ENCODE measurements at places on chromosomes 2 and 18. TPM values are rescaled to one million over a fixed set of nuclear protein-coding genes. Genes with fewer than 3 reads are reported as not detected.

DNA sequence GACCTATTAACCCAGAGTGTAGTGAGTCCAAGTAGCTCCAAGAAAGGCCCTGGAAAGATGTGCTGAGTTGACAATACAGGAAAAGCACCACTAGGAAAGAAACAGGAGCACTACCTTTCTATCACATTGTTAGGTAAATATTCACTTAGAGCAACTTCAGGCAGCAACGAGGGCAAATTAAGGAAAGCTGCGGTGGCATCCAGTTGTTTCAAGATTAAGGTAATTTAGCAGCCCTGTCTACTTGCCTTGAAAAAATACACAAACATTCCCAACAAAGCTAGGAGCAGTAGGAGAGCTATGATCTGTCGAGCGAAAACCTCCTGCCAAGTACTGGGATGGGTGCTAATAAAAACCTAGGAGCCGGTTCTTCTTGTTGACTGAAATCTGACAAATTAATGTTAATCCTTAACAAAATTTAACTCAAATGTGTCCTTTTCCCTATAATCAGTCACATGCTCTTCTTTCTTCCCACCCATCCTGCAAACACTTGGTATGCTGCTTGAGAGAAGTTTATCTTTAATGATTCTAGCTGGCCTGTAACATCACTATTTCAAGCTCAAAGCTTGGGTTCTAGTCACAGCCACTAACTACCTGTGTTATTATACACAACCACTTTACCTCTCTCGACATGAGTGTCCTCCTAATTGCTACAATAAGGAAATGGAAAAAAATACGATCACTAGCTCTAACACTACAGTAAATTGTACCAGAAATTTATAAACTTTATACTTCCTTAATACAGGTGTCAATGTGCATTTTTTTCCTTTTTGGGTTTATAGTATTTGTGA, 2.0 kb downstream of the ACAA2 start:
- peaks cover 14% of the 10 kb centered on the region for H3K4me1 ChIP-seq
- DNase-seq = no peak
- no peak overlapping the region for H3K27ac ChIP-seq
- H3K4me3 ChIP-seq = no peak overlapping the region
- no peaks in the 10 kb centered on the region for H3K27me3 ChIP-seq

DNA sequence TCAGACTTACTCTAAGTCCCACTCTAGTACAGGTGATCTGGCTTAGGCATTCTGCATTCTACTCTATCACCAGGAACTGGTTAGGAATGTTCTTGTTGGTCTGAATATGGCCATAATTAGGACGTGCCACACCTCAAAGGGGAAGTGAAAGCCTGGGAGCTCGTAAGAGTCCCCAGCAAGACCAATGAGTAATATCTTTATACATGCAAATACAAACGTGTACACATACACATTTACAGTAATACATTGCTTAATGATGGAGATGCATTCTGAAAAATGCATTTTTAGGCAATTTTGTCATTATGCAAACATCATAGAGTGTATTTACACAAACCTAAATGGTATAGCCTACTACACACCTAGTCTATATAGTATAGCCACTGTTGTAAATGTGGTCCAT, 19.5 kb upstream of the ERCC3 start:
- H3K36me3 ChIP-seq = peaks cover 63% of the 10 kb centered on the region
- H3K4me1 ChIP-seq = no peaks in the 10 kb centered on the region
- no peak overlapping the region for H3K27ac ChIP-seq
- no peaks in the 10 kb centered on the region for H3K27me3 ChIP-seq
- DNase-seq = no peak

- peaks cover 17% of the 10 kb centered on the region for H3K4me1 ChIP-seq
- DNase-seq = no peak
- no peak overlapping the region for H3K27ac ChIP-seq
- H3K4me3 ChIP-seq = no peak overlapping the region
- H3K36me3 ChIP-seq = no peaks in the 10 kb centered on the region
Measured at GRCh38 chr18:22221350-22221749, 52.0 kb downstream of the GATA6 start.

DNA sequence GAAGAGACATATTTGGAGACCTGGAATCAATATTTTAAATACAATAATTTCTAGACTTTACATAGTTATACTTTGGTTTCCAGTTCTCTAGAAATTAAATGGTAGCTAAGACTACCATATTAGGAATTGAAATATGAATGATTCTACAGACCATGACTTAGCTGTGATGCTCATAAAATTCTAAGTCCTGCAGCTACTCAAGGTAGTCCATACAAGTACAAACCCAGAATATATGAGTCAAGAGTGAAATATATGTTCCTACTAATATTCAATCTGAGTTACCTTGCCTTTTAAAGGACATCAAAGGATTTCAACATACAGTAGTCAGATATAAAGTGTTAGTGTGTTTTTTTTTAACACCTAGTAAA, 10.1 kb upstream of the SPOPL start:
- no peaks in the 10 kb centered on the region for H3K4me1 ChIP-seq
- no peaks in the 10 kb centered on the region for H3K27me3 ChIP-seq
- DNase-seq = no peak
- no peaks in the 10 kb centered on the region for H3K36me3 ChIP-seq
- no peak overlapping the region for H3K27ac ChIP-seq
- no peak overlapping the region for H3K4me3 ChIP-seq

DNA sequence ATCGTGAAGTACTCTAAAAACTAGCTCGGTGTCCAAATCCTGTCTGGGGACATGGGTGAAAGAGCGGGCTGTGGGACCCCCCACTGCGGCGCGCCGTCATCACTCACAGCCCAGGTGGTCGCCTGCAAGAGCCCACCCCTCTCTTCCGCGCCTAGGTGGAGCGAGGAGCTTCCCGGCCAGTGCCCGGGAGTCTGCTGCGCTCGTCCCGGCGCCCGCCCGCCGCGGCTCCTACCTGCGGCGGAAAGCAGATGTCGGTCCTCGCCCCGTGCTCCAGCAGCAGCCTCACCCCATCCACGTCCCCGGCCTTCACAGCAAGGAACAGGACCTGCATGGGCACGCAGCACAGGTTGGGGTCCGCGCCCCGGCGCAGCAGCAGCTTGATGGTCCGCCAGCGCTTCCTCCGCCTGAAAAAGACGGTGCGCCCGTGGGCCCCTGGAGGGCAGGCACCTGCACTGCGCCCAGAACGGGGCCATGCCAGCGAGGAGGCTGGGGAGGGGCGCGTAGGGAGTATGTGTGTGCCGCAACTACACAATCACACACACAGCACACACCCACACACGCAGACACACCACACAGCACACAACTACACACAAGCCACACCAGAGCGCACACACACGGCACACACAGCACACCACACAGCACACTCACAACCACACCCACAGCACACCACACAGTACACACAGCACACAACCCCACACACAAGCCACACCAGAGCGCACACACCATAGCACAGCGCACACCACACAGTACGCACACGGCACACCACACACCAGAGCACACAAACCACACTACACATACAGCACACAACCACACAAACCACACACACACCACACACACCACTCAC, 37.4 kb downstream of the ANKMY1 start:
- H3K27ac ChIP-seq = no peak overlapping the region
- no peak overlapping the region for H3K4me3 ChIP-seq
- no peaks in the 10 kb centered on the region for H3K36me3 ChIP-seq
- H3K4me1 ChIP-seq = no peaks in the 10 kb centered on the region

DNA sequence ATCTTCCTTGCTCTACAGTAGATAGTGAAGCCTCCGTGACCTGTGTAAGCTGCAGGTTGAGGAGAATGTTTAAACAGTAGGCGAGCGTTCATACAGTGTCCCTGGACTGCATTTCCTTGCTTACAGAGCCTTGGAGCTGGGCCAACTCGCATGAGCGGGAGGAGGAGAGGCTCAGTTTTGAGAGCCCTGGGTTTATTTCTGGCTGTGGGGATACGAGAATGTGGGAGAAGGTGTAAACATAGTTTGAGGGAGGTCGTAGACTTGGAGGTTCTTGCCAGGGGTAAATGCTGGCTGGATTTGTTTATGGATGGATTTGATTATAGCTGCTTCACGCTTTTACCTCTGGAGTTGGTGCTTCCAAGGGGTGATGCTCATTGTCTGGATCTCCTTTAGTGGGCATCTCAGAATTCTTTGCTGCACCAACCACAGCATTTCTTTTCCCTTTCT, 20.8 kb downstream of the CRIM1 start:
- no peak overlapping the region for H3K4me3 ChIP-seq
- no peaks in the 10 kb centered on the region for H3K27me3 ChIP-seq
- peaks cover 28% of the 10 kb centered on the region for H3K4me1 ChIP-seq

The KCNE4 gene
- total RNA-seq = 0.21 TPM

The RUFY4 gene
- total RNA-seq = not detected

The IL1B gene
- total RNA-seq = not detected

The NPPC gene
- not detected for total RNA-seq
